ENCODE measurements at places on chromosomes 13 and 19. TPM values are rescaled to one million over a fixed set of nuclear protein-coding genes. Genes with fewer than 3 reads are reported as not detected.

Gene ZNF568
- 5.0 TPM for total RNA-seq

Gene ZNF223
- total RNA-seq, result 2.1 TPM

Gene FGF22
- total RNA-seq, result 0.25 TPM

Gene PSPN
- 0.64 TPM for total RNA-seq

Gene CEACAM7
- total RNA-seq, result 2.2 TPM

Gene CLDND2
- total RNA-seq, result not detected

Gene TMEM221
- 0.70 TPM for total RNA-seq

Gene ONECUT3
- 0.13 TPM for total RNA-seq

Gene DIAPH3
- total RNA-seq, result 1.3 TPM

Gene ANGPTL8
- total RNA-seq, result not detected

Gene NPAS1
- 0.19 TPM for total RNA-seq

- DNase-seq, result no peak
Measured at GRCh38 chr13:60282186-60282585, 114.8 kb upstream of the TDRD3 start.

DNA sequence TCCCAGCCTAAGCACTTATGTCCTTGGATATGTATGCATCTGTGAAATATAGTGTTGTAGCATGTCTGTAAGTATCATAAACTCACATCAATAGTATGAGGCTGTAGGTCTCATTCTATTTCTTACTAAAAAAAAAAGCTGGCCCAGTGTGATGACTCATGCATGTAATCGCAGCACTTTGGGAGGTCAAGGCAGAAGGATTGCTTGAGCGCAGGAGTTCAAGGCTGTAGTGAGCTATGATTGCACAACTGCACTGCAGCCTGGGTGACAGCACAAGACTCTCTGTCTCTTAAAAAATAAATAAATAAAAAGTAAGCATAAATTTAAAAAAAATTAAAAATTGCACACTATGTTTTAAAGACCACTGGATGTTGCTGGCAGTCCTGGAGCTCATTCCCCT is 79.1 kb upstream of the SPATA13 start:
- no peak for DNase-seq

DNA sequence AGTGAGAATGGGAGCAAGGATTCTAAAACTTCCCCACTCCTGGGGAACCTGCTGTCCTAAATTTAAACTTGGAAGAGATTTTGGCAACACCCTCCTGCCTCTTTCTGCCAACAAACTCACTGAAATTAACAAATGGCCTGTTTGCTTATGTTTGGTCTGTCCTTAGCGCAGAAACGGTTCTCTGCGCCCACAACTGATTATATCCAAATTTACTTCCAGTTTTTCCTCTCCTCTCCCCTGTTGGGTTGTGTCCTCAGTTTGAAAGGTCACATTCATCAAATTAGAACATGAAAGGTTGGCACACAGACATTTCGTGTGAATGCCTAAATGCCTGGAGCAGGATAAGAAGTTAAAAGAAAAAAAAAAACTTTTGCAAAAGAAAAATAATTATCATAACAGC is 56.4 kb upstream of the MRI1 start:
- DNase-seq, result no peak

- peak; percentile 100 for DNase-seq
Measured at GRCh38 chr19:49148784-49149651, 6.2 kb downstream of the HRC start.

DNA sequence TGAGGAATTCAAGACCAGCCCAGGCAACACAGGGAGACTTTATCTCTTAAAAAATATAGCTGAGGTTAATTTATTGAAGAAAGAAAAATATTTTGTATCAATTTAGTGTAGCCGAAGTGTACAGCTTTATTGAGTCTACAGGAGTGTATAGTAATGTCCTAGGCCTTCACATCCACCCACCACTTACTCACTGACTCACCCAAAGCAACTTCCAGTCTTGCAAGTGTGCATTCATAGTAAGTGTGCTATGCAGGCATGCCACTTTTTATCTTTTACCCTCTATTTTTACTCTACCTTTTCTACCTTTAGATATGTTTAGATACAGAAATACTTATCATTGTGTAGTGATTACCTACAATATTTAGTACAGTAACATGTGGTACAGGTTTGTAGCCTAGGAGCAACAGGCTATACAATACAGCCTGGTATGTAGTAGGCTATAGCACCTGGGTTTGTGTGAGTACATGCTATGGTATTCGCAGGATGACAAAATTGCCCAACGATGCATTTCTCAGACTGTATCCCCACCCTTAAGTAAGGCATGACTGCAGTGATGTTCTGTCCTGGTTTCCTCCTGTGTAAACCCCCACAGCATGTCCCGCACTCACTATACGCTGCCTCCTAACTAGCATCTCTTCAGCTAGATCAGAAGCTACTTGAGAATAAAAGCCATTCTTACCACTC is 15.3 kb upstream of the ATP12A start:
- DNase-seq, result no peak

DNA sequence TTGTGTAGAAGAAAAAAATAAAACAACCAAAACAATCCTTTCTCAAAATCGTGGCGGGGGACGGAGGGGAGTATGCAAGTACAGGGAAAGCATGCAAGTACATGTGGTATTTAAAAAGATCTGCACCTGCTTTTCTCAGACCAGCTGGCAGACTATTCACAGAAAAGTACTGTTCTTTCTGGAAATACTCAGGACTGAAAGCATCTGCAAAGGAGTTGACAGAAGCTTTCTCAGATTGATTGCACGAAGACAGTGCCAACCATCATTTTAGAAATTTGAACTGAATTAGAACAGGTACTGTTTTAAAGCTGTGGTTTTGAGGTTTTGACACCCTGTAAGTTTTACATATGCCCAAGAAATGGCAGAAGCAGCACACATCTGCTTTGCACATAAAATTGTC is 19.8 kb upstream of the PCDH8 start:
- DNase-seq, result no peak

DNA sequence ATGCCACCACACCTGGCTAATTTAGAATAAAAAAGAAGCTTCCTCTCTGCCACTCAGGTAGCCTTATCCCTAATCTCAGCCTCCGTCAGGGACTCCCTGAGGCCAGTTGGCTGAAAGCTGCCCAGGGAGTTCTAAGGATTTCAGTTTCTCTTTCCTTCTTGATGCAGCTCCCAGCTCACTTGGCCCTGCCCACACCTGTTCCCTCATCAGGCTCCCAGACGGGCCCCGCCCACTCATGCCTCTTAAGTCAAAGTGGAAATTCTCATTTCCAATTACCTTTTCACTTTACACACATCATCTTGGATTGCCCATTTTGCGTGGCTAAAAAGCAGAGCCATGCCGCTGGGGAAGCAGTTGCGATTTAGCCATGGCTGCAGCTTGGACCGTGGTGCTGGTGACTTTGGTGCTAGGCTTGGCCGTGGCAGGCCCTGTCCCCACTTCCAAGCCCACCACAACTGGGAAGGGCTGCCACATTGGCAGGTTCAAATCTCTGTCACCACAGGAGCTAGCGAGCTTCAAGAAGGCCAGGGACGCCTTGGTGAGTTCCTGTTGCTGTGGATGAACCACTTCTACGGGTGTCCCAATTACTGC is at the start of gene IFNL1:
TSS of gene IFNL1 (plus strand) at position 353 of the 591 bp plus-strand sequence. CDS start at position 368, 15 bp downstream.
- DNase-seq, result no peak

DNA sequence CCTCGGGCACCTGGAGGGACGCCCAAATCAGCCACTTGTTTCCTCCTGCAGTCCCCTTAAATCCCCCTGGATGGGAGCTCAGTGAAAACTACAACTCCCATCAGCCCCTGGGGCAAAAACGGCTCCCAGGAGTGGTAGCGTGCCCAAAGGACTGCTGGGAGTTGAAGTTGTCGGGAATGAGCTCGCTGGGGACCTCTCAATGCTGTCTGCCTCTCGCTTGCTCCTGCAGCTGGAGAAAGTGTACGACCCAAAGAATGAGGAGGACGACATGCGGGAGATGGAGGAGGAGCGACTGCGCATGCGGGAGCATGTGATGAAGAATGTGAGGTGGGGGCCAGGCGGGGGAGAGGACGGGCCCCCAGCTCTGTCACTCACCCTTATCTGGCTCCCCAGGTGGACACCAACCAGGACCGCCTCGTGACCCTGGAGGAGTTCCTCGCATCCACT is 14.7 kb upstream of the DHDH start:
- no peak for DNase-seq

DNA sequence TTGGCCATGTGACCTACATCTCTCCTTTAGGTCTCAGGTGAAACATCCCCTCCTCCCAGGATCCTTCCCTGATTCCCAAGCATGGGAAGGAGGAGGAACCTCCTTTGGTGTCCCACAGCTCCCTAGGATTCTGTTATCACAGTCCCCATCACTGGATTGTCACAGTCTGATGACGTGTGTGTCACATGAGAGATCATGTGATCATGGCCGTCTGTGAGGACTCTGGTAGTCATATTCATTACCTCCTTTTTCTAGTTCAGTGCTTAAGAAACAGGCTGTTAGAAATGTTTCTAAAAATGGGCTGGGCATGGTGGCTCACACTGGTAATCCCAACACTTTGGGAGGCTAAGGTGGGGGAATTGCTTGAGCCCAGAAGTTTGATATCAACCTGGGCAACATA is 3.0 kb downstream of the DHX34 start:
- DNase-seq, result no peak

DNA sequence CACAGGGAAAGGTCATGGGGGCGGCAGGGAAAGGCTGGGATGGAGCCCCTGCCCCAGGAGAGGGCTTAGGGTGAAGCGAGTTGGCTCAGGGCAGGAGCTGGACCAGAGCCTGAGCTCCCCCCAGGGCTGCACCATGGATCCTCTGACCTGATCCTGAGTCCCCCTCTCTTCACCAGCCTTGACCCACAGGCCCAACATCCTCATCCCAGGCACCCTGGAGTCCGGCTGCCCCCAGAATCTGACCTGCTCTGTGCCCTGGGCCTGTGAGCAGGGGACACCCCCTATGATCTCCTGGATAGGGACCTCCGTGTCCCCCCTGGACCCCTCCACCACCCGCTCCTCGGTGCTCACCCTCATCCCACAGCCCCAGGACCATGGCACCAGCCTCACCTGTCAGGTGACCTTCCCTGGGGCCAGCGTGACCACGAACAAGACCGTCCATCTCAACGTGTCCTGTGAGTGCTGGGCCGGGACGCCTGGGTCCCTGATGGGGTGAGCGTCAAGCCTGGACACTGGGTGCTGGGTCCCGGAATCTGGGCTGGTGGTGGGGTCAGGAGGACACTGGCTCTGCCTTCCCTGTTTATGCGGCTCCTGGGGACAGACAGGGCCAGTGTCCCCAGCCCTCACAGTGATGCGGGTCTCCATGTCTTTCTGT is 842 bp downstream of the SIGLEC9 start:
- no peak for DNase-seq

GRCh38 chr13:26987486-26988013 is 184.1 kb downstream of the USP12 start:
- DNase-seq, result no peak

- no peak for DNase-seq
Measured at GRCh38 chr19:10256970-10257615, 5.1 kb downstream of the MRPL4 start.

- DNase-seq, result no peak
Measured at GRCh38 chr13:41971848-41972247, 10.9 kb upstream of the VWA8 start.

DNA sequence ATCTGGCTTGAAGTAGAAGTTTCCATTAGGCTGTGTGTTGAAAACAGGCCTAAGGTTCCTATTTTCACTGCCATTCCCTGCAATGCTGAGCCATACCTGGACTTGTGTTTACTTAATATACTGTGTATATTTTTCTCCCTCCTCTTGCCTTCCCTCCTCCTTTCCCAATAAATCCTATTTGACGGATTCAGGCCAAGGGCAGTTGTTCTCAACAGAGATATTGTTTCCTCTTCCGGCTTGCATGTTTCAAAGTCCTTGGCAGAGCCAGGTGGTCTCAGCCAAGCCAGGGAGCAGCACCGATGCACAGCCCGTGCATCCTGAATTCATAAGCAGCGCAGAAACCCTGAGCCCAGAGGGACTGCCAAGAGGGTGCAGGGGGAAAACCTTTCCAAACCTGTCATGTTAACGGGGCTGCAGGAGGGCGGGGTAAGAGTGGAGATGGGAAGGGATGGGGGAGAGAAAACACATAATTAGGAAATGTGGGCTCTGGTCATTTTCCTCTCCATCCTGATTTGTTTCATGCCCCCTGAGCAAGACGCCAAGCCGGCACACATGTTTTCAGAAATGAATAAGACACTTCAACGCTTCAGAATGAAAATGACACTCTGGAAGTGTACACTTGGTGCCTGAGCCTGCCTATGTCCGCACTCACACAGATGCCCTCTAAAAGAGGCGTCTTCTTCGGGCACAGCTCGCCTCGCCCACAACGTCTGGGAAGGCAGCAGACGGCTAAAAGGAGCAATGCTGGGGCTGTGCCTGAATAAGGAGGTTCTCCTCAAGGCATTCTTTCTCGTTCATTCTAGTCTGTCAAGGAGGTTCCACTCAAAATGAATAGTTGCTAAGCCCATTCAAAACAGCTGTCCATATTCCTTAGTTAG is 149.3 kb upstream of the UBL3 start:
- DNase-seq, result no peak

GRCh38 chr19:5041168-5041912 is 72.4 kb downstream of the KDM4B start:
- DNase-seq, result no peak

DNA sequence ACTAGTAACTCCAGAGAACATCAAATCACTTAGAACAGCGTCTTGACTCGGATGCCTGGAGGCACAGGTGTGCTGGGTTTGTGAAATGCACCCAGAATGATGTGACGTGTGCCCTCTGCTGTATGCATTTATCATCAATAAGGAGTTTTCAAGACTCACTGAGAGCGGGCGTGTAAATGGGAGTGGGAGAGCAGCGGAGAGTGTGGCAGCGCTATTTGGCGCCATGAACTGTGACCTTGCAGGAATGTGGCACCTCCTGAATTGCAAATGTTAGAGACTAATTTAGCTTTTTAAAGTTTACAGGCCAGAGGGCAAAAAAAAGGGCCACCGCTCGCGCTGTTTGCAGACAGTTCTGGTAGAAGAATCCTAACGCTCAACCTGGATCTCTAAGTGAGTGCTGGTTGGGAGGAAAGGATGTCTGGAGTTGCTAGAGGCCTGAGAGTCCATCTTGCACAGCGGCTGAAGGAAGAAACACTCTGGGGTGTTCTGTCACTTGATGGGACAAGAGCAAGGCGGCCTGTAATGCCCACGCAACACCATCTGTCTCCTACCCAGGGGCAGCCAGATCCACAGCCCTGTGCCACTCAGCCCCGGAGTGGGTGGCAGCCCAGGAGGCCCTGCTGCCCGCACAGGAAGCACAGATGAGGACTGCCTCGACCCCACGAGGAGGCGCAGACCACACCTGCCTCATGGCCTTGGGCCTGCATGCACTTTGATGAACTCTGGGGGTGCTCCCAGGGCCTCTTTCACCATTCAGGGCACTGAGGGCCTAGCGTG is 19.7 kb downstream of the RANBP3 start:
- no peak for DNase-seq

DNA sequence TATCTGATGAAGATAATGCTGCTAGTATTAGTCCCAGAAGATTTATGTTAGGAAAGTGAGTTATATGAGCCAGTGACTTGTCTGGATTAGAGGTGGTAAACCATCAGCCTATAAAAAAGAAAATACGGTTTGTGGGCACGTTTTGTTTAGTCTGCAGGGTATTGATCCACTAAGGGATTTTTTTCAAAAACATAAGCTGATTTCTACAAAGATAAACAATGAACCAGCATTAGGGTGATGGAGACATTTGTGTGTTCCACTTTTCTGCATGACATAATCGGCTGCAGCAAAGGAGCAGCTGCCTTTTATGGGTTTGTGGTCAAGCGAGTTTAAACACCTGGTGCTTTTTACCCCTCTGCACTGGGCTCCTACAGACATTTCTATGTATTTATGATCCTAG is 836.4 kb upstream of the GPC6 start:
- DNase-seq, result no peak
